ENCODE measurements at places on chromosomes 1 and 21.

DNA sequence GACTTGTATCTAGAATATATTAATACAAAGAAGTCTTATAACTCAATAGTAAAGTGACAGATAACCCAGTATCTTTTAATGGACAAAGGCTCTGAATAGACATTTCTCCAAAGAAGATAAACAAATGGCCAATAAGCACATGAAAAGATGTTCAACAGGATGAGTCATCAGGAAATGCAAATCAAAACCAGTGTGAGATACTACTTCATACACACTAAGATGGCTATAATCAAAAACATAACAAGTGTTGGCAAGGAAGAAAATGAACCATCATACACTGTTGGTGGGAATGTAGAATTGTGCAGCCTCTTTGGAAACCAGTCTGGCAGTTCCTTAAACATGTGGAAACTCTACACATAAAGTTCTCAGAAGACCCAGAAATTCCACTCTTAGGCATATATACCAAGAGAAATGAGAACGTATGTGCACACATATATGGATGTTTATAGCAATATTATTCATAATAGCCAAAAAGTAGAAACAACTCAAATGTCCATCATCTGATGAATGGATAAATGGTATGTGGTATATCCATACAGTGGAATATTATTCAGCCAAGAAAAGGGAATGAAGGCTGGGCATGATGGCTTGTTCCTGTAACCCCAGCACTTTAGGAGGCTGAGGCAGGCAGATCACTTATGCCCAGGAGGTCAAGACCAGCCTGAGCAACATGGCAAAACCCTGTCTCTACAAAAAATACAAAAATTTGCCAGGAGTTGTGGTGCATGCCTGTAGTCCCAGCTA is 9.9 kb upstream of the MPL start:
- no peak for DNase-seq
- peaks cover 10% of the 10 kb centered on the region for H3K4me1 ChIP-seq
- no peak overlapping the region for H3K4me3 ChIP-seq
- H3K36me3 ChIP-seq = peaks cover 18% of the 10 kb centered on the region
- no peaks in the 10 kb centered on the region for H3K27me3 ChIP-seq

DNA sequence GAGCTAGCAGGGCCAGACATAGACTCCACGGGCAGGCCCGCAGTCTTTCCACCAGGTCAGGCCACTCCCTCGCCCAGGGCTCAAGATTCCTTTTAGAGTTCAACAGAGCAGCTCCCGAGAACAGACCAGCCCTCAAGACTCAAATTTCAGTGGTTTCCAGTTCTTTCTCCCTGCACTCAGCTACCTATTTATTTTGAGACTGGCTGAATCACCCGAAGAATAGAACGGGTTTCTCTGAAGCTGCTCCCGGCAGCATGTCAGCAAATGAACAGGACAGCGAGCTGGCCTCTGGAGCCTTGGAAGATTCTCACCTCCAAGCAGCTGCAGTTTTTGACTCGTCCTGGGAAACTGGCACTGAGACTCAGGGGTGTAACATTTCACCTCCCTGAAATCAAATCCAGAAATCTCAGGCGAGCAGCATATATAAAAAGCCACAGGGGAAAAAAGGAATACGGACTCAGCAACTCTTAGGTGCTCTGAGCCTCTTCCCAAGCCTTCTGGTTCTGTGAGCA is 177.9 kb downstream of the CLIC6 start:
- no peak for DNase-seq
- no peaks in the 10 kb centered on the region for H3K36me3 ChIP-seq
- H3K27ac ChIP-seq = no peak overlapping the region
- no peaks in the 10 kb centered on the region for H3K27me3 ChIP-seq
- no peak overlapping the region for H3K4me3 ChIP-seq

GRCh38 chr1:224014330-224014649 is 99.6 kb upstream of the FBXO28 start:
- H3K4me3 ChIP-seq = no peak overlapping the region
- H3K27me3 ChIP-seq = no peaks in the 10 kb centered on the region
- H3K36me3 ChIP-seq = no peaks in the 10 kb centered on the region
- H3K27ac ChIP-seq = no peak overlapping the region
- peak; percentile 11 for DNase-seq
- H3K4me1 ChIP-seq = no peaks in the 10 kb centered on the region

- no peak overlapping the region for H3K4me3 ChIP-seq
- H3K36me3 ChIP-seq = no peaks in the 10 kb centered on the region
- peak; percentile 91 for DNase-seq
- H3K4me1 ChIP-seq = peaks cover 49% of the 10 kb centered on the region
- H3K27me3 ChIP-seq = no peaks in the 10 kb centered on the region
- peak overlapping the region; percentile 85 for H3K27ac ChIP-seq
These were observed 101.4 kb downstream of the PLPPR5 start for GRCh38 chr1:98903261-98903660.

DNA sequence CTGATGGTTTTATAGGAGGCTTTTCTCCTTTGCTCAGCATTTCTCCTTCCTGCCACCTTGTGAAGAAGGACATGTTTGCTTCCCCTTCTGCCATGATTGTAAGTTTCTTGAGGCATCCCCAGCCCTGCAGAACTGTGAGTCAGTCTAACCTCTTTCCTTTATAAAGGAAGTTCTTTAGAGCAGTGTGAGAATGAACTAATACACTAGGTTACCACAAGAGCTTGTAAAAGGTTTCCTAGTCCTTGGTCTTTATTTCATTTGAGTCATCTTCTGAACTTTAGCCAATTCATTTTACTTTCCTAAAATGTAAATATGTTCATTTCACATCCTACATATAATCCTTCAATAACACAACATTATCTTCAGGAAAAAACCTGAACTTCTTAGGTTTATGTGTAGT is 365.3 kb downstream of the HHIPL2 start:
- H3K4me3 ChIP-seq = no peak overlapping the region
- no peaks in the 10 kb centered on the region for H3K4me1 ChIP-seq
- no peaks in the 10 kb centered on the region for H3K36me3 ChIP-seq
- DNase-seq = no peak
- H3K27ac ChIP-seq = no peak overlapping the region

GRCh38 chr1:25987951-25988350 is 9.9 kb downstream of the PAFAH2 start:
- no peaks in the 10 kb centered on the region for H3K4me1 ChIP-seq
- no peaks in the 10 kb centered on the region for H3K36me3 ChIP-seq
- no peak for DNase-seq
- H3K4me3 ChIP-seq = no peak overlapping the region
- no peaks in the 10 kb centered on the region for H3K27me3 ChIP-seq

DNA sequence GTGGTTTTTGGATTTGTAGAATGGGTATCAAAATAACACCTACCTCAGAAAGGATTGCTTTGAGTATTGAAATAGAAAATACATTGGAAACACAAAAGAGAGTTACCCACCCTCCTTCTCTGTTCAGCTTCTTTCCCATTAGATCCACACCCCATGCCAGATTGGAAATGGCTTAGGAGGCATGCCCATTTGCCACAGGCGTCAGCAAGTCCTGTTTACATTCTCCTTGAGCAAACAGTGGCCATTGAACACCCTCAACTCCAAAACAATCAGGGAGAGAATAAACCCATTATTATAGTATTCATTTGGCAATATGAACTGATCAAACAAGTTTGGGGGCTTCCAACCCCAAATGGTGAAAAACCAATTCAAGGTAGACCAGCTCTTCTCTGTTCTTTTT is 2.4 kb downstream of the ELAPOR1 start:
- DNase-seq = no peak
- no peak overlapping the region for H3K27ac ChIP-seq
- H3K27me3 ChIP-seq = peaks cover 31% of the 10 kb centered on the region
- H3K4me1 ChIP-seq = peaks cover 7% of the 10 kb centered on the region
- no peak overlapping the region for H3K4me3 ChIP-seq

- H3K27me3 ChIP-seq = no peaks in the 10 kb centered on the region
- no peaks in the 10 kb centered on the region for H3K4me1 ChIP-seq
- no peak for DNase-seq
- H3K27ac ChIP-seq = no peak overlapping the region
- H3K36me3 ChIP-seq = no peaks in the 10 kb centered on the region
These were observed 553.6 kb downstream of the PTPRU start for GRCh38 chr1:29789910-29790247.

GRCh38 chr1:201861448-201861847 is 27.2 kb upstream of the SHISA4 start:
- no peak overlapping the region for H3K27ac ChIP-seq
- H3K4me3 ChIP-seq = no peak overlapping the region
- no peaks in the 10 kb centered on the region for H3K27me3 ChIP-seq
- H3K36me3 ChIP-seq = peaks cover 27% of the 10 kb centered on the region

DNA sequence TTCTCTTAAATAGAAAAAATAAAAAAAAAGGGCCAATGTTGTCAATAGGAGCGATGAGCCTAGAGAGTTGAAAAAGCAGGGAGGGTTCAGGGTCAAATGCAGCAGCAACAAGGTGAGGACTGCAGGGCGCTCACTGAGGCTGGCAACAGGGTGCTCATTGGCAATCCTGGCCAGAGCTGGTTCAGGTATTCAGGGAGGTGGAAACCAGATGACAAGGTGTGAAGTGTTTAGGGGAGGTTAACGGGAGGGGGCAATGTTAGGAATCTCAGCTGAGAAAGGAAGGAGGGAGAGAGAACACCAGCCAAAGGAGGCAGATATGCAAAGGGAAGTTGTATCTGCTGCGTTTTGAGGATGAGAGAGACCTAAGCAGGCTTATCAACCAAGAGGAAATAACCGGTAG is 129.8 kb upstream of the DAB1 start:
- no peak for DNase-seq
- no peak overlapping the region for H3K4me3 ChIP-seq
- no peaks in the 10 kb centered on the region for H3K36me3 ChIP-seq
- H3K27ac ChIP-seq = no peak overlapping the region
- no peaks in the 10 kb centered on the region for H3K27me3 ChIP-seq

GRCh38 chr1:91757763-91758460 is 128.0 kb downstream of the TGFBR3 start:
- no peaks in the 10 kb centered on the region for H3K27me3 ChIP-seq
- H3K4me3 ChIP-seq = no peak overlapping the region
- H3K4me1 ChIP-seq = no peaks in the 10 kb centered on the region
- DNase-seq = no peak

GRCh38 chr1:15702722-15703550 is 18.8 kb downstream of the PLEKHM2 start:
- no peaks in the 10 kb centered on the region for H3K27me3 ChIP-seq
- no peak overlapping the region for H3K4me3 ChIP-seq
- peak; percentile 39 for DNase-seq
- no peaks in the 10 kb centered on the region for H3K4me1 ChIP-seq
- peaks cover 4% of the 10 kb centered on the region for H3K36me3 ChIP-seq

- H3K4me3 ChIP-seq = peak overlapping the region; percentile 44
- H3K4me1 ChIP-seq = peaks cover 51% of the 10 kb centered on the region
- peaks cover 13% of the 10 kb centered on the region for H3K36me3 ChIP-seq
- no peaks in the 10 kb centered on the region for H3K27me3 ChIP-seq
- peak; percentile 82 for DNase-seq
- peak overlapping the region; percentile 98 for H3K27ac ChIP-seq
These were observed 437 bp upstream of the HSPG2 start for GRCh38 chr1:21937372-21938121.

DNA sequence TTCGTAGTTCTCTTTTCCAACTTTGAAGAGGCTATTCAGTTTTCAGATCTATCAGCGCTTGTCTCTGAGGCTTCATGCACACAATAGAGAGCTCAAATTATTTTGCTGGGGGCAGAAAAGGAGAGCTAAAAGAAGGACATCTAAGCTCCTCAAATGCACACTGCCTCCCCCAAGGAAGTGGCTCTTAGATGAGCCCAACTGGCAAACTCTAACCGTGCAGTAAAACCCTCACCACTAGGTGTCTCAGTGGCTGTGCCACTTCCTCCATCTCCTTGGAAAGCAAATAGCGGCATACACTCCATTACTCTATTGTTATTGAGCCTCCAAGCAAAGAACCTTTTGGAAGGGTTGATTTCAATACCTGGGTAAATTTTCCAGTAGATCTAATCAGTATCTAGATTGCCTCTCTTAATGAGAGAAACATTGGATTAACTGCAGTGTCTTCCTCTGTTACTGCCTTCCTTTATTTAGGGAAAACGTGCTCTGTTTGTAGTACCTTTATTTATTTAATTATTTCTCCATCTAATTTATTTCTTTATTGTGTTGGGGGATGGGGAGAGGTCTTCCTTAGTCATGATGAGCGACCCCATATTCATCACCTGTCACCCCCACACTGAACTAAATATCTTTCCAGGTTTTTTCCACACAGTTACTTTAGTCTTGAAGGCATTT is 9.2 kb upstream of the SFPQ start:
- H3K27me3 ChIP-seq = peaks cover 2% of the 10 kb centered on the region
- H3K27ac ChIP-seq = no peak overlapping the region
- H3K36me3 ChIP-seq = no peaks in the 10 kb centered on the region
- DNase-seq = peak; percentile 90
- H3K4me1 ChIP-seq = no peaks in the 10 kb centered on the region
- H3K4me3 ChIP-seq = no peak overlapping the region

- no peaks in the 10 kb centered on the region for H3K4me1 ChIP-seq
- no peaks in the 10 kb centered on the region for H3K36me3 ChIP-seq
- no peak overlapping the region for H3K4me3 ChIP-seq
- no peak for DNase-seq
- no peaks in the 10 kb centered on the region for H3K27me3 ChIP-seq
These were observed 439.3 kb downstream of the USP25 start for GRCh38 chr21:16169102-16169511.

- H3K27me3 ChIP-seq = peaks cover 1% of the 10 kb centered on the region
- no peak overlapping the region for H3K4me3 ChIP-seq
- no peak for DNase-seq
- no peak overlapping the region for H3K27ac ChIP-seq
- H3K4me1 ChIP-seq = no peaks in the 10 kb centered on the region
These were observed 430.8 kb upstream of the PTBP2 start for GRCh38 chr1:96290801-96291200.

- no peak overlapping the region for H3K4me3 ChIP-seq
- H3K4me1 ChIP-seq = no peaks in the 10 kb centered on the region
- peak; percentile 60 for DNase-seq
- no peak overlapping the region for H3K27ac ChIP-seq
These were observed 20.3 kb upstream of the SLC5A9 start for GRCh38 chr1:48202030-48202752.

GRCh38 chr21:42409366-42409765 is 5.7 kb downstream of the UBASH3A start:
- DNase-seq = no peak
- H3K4me3 ChIP-seq = no peak overlapping the region
- H3K4me1 ChIP-seq = no peaks in the 10 kb centered on the region
- no peaks in the 10 kb centered on the region for H3K27me3 ChIP-seq

- peaks cover 2% of the 10 kb centered on the region for H3K27me3 ChIP-seq
- no peak overlapping the region for H3K4me3 ChIP-seq
- H3K4me1 ChIP-seq = peaks cover 3% of the 10 kb centered on the region
- no peak for DNase-seq
These were observed 50.4 kb upstream of the PTGFR start for GRCh38 chr1:78440381-78440793.

DNA sequence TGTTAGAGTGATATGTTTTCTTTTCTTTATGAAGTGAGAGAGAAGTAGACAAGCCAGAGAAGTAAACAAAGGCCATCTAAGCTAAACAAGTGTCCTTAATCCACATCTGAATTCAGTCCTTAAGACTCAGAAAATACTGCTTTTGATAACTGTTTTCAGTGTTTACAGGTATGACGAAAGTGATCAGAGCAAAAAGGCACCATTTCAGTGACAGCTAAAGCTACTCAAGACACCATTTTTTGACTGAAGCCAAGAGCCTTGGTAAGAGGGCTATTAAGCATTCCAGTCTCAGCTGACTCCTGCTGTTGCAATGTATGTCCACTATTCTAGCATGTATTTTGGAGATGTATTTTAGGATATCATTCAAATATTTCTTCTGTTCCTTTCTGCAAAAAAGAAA is 4.1 kb downstream of the KMO start:
- no peaks in the 10 kb centered on the region for H3K36me3 ChIP-seq
- H3K4me3 ChIP-seq = no peak overlapping the region
- peaks cover 51% of the 10 kb centered on the region for H3K27me3 ChIP-seq
- no peak for DNase-seq
- no peak overlapping the region for H3K27ac ChIP-seq

- no peak for DNase-seq
- H3K27ac ChIP-seq = no peak overlapping the region
- no peaks in the 10 kb centered on the region for H3K36me3 ChIP-seq
- peaks cover 21% of the 10 kb centered on the region for H3K27me3 ChIP-seq
These were observed 53.0 kb upstream of the LAPTM5 start for GRCh38 chr1:30810416-30811080.

Measured in endothelial cell of umbilical vein (primary cell).